Stimulated activated CD8-positive, alpha-beta memory T cell treated with anti-CD3 and anti-CD28 coated beads, Interleukin-4, amount 100 ng/mL, for 48 hours (primary cell): ENCODE measurements at places on chromosomes 3 and 15.

DNA sequence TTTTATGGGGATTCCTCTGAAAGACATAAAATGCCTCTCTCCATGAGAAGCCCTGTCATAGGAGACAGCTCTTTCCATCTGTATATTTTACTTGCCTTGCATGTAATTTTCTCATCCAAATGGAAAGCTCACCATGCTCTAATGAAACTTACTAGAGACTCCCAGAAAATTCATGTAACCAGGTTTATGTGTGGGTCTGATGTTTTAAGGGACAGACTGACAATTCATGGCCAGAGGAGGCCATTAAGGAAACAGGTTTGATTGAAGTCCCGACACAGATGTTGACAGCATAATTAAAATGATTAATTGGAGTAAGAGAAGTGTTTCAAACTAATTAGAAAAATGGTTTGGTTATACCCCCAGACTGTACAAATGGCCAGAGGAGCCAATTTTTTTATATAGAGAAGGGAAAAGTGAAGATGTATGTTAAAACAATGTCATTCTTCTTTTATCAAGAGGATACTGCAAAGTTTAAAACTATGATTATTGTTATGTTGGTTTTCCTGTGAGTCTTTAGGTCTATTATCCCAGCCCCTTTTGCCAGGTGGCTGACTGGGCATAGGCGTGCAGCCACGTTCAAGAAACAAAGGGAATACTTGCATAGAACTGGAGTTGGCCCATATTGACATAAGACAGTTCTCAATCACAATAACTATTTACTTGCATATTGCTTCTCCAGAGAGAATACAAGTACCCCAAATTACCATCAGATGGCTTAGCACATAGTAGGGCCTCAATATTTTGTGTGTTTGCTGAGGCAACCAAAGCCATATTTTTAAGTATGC is 64.8 kb downstream of the RBMS3 start:
- DNase-seq: no peak

DNA sequence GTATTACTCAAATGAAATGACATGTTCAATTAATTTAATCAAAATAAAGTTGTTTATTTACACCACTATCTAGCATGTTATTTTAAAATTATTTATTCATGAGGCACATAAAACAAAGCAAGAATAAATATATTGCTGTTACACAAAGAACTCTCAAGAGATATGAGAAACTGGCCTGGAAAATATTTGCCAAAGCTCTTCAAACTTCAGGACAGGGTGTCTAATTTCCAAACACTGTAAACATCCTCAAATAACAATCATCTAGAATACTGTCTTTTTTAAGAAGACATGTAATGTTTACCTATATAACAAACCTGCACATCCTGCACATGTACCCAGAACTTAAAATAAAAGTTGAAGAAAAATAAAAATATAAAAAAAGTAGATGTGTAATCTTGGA is 876.6 kb downstream of the TUSC7 start:
- no peak for DNase-seq

GRCh38 chr3:142251951-142252350 is 26.6 kb upstream of the GK5 start:
- DNase-seq: no peak

DNA sequence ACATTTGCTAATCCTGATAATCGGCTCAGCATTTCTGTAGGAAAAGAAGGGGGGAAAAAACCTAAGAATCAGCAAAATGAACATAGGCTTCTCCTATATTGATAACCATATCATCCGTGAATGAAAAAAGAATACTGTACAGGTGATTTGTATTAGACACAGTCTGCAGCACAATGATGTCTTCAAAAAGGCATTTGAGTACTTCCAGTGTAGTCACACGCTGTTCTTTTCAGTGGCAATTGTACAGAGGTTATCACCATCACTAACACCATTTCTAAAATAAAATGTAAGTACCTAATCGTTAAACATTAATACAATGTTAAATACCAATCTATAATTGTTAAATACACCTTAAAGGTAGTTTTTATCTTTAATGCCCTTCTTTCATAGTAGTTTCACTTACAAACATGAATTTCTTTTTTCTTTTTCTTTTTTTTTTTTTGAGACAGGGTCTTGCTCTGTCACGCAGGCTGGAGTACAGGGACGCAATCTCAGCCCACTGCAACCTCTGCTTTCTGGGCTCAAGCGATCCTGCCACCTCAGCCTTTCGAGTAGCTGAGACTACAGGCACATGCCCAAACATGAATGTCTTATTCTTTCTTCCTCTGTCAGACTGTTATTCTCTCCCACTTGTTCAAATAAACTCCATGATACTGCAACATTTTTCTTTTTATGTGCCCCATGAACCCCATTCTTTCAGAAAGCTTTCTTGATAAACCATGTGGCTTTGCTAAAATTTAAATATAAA is 18.4 kb downstream of the GOLGB1 start:
- DNase-seq: no peak

DNA sequence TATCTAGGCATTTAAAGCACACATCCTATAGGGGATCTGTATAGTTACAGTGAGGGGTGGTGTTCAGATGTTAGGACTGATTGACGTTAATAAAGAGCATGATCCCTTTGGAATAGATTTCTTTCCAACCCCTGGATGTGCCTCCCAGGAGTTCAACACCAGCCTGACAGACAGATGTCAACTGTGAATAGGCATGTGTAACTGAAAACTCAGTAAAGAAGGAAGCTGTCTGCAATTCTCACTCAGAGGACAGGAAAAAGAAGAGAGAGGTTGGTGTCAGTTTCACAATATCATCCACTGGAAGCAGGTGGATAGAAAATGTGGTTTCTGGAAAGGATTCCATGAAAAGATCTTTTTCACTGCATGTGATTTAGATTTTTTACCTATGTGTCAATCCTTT is 396.3 kb downstream of the NSUN3 start:
- DNase-seq: no peak

GRCh38 chr15:48880070-48880634 is 2.2 kb downstream of the EID1 start:
- no peak for DNase-seq

GRCh38 chr15:83046558-83047127 is 20.4 kb downstream of the BTBD1 start:
- DNase-seq: no peak

DNA sequence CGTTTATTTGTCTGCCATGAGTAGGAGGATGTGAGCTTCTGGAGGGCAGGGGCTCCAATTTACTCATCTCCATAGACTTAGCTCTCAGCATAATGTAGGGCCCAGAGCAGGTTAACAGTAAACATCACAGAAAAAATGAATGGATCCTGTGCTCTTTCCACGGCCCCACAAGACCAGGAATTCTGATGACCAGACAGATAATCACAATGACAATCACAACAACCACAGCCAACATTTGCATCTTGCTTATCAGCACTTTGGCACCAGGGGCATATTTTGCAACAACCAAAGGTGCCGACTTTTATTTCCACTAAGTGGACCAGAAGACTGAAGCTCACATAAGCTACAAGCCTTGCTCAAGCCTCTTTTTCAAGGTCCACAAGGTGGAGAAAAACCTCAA is 68.9 kb upstream of the ANKRD34C start:
- DNase-seq: no peak

DNA sequence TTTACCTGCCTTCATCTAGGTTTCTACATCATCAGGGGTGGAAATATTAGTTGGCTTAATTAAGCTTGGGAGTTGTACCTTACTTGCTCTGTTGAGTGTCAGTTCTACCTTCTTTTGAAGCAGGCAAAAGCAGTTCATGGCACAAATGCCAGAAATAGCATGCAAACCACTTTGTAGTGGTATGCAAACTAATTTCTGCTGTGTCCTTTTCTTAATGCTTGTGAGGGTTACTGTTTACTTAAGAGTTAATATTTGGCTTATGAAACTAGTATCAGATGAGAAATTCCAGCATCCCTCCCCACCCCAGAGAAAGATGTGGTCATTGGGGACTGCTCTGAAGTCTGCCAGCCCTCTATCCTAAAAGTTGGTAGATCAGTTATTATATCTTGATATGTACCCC is 7.1 kb downstream of the ATP2C1 start:
- DNase-seq: no peak

DNA sequence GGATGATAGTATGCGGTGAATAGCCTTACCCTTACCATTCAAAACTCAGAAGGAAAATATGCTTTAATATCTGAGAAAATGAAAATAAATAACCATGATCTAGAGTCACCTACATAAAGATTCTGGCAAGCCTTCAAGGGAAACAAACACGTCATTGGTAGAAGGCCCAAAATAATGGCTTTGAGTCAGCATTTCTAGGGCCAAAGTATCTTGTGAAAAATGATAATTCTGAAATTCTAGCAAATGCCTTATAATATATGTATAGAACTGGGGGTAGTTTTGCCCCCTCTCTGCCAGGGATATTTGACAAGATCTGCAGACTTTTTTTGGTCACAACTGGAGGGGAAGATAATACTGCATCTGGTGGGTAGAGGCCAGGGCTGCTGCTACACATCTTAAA is 15.4 kb downstream of the PLSCR1 start:
- DNase-seq: no peak

DNA sequence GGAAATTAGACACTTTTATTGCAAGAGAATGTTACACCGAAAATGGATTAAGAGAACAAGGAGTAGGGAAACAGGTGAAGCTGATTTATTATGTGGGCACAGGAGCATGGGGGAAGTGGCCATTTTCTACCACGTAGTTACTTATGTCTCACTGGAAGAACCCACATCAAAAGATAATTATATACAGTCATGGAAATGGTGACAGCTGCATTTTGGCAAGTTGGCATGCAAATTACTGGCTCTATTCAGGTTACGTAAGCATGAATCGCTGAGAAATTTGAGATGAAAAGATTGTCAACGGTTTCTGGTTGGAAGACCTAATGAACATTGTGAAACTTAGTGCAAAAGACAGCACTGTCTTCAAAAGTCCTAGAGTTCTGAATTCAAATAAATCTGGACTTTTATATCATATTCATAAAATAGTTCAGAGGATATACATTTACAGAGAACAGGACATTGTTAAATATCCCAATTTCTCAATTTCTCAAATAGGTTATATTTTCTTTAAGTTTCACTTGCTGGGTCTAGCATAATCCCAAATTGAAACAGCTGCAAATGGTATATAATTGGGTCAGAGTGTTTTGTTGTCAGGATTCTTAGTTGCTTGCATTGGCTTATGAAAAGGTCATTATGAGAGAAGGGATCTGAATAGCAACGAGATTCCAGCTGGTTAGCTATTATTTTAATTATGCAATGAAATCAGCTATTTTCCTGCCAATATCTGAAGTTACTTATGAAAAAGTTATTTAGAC is 567.8 kb downstream of the ZPLD1 start:
- DNase-seq: no peak

- no peak for DNase-seq
Measured at GRCh38 chr15:26804063-26804804, 31.4 kb upstream of the GABRB3 start.

GRCh38 chr3:195226900-195227447 is 44.0 kb downstream of the XXYLT1 start:
- DNase-seq: peak; percentile 25

DNA sequence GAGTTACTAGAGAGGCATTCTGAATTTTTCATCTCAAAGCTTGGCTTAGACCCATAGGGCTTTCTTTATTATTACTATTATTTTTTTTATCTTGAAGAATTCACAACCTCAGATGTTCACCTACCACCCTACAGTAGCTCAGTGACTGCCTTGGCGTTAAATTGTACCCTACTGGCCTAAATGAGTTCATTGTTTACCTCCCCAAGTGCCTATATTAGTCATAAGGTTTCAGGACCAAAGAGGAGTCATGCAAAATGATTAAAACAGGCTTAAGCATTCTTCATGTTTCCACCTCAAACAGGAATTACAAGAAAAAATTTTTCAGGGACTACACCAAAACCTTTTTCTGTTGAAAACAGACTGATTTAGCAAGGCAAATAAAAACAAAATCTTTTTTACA is 751.5 kb downstream of the SQOR start:
- no peak for DNase-seq

GRCh38 chr3:119643528-119643927 is 16.9 kb downstream of the POPDC2 start:
- no peak for DNase-seq

- DNase-seq: no peak
Measured at GRCh38 chr3:100183608-100184125, 69.4 kb upstream of the FILIP1L start.

DNA sequence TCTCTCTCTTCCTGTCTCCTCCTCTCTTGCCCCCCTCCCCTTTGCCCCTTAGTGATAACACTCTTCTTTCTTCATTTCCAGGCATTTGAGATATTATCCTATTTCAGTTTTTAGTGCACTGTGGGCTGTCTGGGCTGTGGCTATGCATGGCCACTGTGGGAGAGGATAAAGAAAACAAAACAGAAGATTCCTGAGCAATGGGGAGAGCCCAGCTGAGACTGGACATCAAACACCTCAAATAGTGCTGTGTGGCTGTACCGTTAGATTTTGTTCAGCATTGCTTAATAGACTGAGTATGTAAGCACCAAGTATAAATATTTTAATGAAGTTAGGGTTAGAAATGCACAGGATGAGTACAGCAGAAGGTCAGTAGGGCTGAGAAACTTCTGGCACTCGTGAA is 7.9 kb upstream of the GBE1 start:
- DNase-seq: no peak

GRCh38 chr3:89955156-89955555 is 847.7 kb downstream of the EPHA3 start:
- no peak for DNase-seq

DNA sequence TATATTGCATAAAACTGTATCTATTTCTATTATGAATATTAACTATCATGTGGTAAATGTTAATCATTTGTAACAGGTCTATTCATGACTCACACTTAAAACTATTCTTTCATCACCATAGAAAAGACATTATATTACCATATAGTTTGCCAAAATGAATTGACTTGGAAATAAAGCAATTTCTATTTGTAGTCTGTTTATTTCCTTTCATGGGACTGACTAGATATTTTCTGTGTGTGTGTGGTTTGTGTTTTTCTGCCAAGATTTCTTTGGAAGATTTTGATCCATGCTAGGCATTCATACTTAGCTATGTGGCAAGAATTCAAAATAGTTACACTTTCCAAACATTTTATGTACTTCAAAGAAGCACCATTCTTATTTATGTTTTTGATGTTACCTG is 522.5 kb upstream of the AGTR1 start:
- DNase-seq: no peak

DNA sequence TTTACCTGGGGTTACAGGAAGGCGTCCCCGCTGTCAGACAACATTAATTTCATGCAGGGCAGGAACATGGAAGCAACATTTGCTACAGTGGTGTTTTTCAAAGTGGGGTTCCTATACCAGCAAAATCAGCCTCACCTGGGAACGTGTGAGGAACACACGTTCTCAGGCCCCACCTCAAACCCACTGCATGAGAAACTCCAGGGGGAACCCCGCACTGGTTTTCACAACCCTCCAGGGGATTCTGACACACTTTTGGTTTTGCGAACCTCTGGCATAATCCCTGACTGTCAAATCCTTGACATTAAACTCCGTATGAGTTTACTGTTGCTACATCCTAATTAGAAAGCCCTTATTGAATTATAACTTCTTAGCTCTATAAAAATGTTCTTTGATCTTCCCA is 127.7 kb downstream of the LRRK1 start:
- DNase-seq: peak; percentile 10

DNA sequence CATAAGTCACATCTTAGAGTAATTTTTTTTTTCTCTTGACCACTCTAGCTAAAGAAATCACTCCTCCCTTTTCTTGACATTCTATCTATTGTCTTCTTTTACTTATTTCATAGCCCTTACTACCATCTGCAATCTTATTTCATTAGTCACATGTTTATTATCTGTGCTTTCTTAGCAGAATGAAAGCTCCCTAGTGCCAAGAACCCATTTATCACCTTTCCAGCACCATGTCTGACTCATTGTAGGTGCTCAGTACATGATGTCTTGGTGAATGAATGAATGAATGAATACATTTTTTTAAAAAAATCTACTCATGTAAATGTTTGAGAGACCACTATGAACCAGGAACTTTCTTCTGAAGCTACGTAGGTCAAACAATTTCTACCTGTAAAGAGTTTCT is 157.2 kb downstream of the CADPS start:
- no peak for DNase-seq
